ENCODE measurements at places on chromosomes 5 and 9.

- no peak for DNase-seq
These were observed 25.1 kb upstream of the SHB start for GRCh38 chr9:38094165-38094564.

DNA sequence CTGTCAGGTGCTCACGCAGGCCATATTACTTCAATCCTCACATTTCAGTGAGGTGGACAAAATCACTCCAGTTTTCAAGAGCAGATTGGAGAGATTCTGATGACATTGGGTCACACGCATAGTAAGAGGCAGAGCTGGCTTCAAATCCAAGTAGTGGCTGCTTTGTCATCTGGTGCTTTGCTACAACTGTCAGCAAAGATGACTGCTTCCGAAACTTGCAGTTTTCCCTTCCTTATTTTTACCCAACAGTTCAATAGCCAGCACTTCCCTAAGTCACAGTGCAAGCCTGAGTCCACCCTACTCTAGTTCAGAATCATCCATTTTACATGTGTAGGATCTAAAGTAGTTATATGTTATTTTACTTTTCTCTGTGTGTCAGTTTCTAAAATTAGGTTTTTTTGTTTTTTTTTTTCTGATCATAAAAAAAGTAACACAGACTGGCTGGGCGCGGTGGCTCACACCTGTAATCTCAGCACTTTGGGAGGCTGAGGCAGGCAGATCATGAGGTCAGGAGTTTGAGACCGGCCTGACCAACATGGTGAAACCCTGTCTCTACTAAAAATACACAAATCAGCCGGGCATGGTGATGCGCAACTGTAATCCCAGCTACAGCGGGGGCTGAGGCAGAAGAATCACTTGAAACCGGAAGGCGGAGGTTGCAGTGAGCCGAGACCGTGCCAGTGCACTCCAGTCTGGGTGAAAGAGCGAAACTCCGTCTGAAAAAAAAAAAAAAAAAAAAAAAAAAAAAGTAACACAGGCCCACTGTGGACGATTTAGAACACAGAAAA is 49.6 kb downstream of the ANKDD1B start:
- no peak for DNase-seq

GRCh38 chr5:44603496-44604272 is 205.1 kb upstream of the MRPS30 start:
- DNase-seq, result no peak

- no peak for DNase-seq
These were observed 20.4 kb downstream of the PDE4D start for GRCh38 chr5:59873113-59873512.

- no peak for DNase-seq
These were observed 52.5 kb downstream of the HRH2 start for GRCh38 chr5:175710326-175710725.

GRCh38 chr9:121268598-121268850 is 562 bp downstream of the GSN start:
- no peak for DNase-seq

DNA sequence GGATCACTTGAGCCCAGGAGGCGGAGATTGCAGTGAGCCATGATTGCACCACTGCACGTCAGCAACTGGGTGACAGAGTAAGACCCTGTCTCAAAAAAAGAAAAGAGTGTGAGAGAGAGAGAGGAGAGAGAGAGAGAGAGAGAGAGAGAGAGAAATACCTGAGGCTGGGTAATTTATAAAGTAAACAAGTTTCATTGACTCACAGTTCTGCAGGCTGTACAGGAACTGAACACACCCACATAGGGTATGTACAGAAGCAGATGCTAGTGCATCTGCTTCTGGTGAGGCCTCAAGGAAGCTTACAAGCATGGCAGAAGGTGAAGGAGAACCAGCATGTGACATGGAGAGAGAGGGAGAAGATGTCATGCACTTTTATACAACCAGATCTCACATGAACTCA is 46.4 kb upstream of the CHD1 start:
- no peak for DNase-seq

GRCh38 chr9:121942866-121943382 is 150.2 kb downstream of the TTLL11 start:
- DNase-seq, result no peak

DNA sequence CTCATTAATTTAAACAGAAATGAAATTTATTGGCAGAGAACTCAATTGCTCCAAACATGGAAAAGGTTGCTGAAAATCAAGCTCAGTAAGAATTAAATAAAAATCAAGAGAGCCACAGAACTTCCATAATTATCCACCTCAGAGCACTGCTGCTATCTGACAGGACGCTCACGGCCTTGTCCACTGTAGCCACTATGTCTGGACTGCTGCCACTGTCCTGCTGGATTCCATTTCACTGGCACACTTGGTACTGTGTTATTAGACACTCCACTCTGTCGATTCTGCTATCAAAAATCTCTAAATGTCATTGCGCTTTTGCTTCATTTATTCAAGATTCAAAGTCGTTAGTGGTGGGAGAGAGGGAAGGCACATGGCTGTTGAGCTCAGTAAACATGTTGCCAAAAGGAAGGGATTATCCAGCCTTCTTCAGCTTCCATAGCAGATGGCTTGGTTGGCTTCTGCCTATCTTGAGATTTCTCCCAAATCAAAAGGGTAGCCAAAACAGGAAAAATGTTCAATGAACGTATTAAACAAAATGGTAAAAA is 815.0 kb downstream of the CDH18 start:
- DNase-seq, result no peak

- no peak for DNase-seq
These were observed 132.7 kb downstream of the GNAQ start for GRCh38 chr9:77898864-77899263.

DNA sequence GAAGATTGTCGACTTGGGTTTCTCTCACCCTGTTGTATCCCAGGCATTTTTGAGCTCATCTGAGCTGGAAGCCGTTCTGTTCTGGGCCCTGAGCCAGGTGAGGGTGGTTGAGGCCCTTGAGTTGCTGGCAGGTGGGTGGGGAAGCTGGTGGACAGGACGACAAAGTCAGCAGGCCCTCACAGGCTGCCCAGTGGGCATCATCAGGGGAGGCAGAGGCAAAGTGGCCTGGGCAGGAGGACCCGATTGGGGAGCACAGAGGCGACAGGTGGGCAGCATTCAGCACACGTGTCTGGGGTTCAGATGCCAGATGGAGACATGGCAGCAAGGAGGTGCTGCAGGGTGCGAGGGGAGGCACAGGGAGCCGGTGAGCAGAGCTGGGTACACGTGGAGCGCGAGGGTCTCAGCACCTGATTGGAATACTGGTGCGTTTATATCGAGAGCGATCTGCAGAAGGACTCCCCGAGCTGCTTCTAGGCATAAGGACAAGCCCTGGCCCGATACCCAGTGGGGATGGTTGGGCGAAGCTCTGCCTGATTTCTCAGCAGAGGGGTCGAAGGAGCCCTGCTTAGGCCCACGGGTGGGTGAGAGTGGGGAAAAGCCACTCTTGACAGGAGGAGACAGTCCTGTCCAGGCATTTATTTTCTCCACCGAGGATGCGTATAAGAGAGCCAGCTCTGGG is 49.0 kb upstream of the SUSD3 start:
- no peak for DNase-seq

Measured in left cardiac atrium (tissue), 4 donors.